Caco-2 (cell line): ENCODE measurements at places on chromosomes 2 and 18. TPM values are rescaled to one million over a fixed set of nuclear protein-coding genes. Genes with fewer than 3 reads are reported as not detected.

ARHGEF33 gene
- 0.26 TPM in 1 of 2 replicates, not detected in the other for total RNA-seq

ATRAID gene
- 150 and 157 TPM in 2 replicates for total RNA-seq

GRCh38 chr2:68646303-68646702 is 2.9 kb downstream of the PROKR1 start:
- no peak overlapping the region for H3K4me3 ChIP-seq
- peak; percentile 19 for DNase-seq
- no peaks in the 10 kb centered on the region for H3K4me1 ChIP-seq
- no peak overlapping the region for H3K27ac ChIP-seq
- H3K36me3 ChIP-seq: no peaks in the 10 kb centered on the region

DNA sequence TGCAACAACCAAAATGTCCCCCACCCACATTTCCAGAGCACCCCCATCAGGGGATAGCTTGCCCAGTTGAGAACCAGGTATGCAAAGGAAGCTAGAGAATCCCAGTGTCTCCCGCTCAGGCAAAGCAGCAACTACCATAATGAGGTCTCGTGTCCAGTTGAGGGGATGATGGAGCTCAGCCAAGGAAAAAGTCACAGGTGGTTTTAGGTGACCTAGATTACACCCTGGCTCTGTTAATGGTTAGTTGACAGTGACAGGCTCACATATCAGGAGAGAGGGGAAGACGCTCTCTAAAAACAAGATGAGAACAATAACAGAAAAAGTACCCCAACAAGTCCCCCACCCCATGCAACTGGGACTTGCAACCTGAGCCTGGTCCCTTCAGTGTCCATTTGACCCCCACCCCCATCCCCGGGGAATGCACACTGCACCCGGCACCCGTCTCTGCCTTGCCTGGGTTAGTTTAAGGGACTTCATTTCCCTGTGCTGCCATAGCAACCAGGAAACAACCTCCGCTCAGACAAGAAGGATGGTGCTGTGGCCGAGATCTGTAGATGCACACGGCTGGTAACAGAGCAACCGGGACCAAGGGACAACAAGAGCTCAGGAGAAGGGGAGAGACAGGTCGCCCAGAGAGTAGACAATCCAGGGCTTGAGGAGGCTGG is at the start of gene KIAA2012:
Gene KIAA2012, plus strand, starts transcription at position 519 of the 665 bp plus-strand sequence. CDS start 373 bp downstream, outside the sequence.
- no peaks in the 10 kb centered on the region for H3K36me3 ChIP-seq
- no peak for DNase-seq
- no peaks in the 10 kb centered on the region for H3K4me1 ChIP-seq
- H3K27me3 ChIP-seq: no peaks in the 10 kb centered on the region

DNA sequence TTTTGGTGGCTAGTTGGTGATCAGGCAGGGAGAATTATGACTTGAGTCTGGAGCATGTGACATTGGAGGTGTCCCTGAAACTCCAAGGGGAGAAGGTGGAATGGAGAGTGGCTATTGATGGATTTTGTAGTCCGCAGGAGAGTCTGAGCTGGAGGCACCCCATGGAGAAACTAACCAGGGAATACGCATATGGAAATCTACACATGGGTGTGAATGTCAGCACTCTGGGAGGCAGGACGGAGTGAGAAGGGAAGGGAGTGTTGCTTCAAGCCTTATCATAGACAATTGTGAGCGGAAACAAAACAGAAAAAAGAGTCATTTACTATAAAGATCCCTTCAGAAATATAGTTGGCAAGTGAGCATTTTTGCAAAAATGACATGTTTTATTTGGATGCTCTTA is 667 bp upstream of the SCYGR4 start:
- no peak overlapping the region for H3K4me3 ChIP-seq
- H3K27ac ChIP-seq: no peak overlapping the region
- no peaks in the 10 kb centered on the region for H3K27me3 ChIP-seq
- no peaks in the 10 kb centered on the region for H3K4me1 ChIP-seq

- no peak overlapping the region for H3K27ac ChIP-seq
- no peaks in the 10 kb centered on the region for H3K36me3 ChIP-seq
- no peaks in the 10 kb centered on the region for H3K27me3 ChIP-seq
Measured at GRCh38 chr18:3794537-3795348, 344.8 kb downstream of the TGIF1 start.

DNA sequence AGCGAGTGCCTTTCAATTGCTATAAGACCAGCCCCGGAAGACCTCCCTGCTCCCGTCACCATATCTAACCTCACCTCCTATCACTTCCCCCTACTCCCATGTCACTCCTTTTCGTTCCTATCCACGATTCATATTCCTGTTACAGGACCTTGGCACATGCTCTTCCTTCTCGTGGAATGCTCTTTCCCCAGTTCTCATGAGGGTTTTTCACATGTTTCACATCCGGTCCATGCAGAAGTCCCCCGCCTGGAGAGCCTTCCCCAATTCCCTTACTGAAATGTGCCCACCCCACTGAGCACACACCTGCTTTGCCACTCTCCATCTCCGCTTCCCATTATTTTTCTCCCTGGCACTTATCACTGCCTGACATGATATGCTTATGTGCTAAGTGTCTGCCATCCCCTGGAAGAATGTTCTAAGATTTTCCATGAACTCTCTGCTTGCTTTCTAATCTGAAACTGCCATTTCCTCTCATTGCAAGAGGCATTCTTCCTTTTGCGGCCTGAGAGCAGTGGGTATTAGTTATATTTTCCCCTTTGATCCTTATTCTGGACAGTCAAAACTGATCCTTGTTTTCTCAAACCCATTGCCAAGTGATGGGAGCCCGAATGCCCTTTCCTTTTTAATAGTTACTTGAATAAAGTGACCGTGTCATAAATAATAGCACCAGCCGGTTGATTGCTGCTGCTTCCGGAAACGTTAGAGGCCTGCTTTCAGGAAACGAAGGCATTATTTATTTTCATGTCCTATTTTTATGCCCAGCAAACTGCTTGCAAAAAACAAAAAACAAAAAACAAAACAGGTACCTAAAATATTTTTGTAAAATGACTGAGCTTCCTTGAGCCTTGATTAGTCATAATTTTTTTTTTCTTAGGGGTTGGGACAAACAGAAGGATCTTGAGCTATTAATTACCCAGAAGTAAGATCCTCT is 127.9 kb downstream of the ZNF532 start:
- no peak overlapping the region for H3K4me3 ChIP-seq
- no peaks in the 10 kb centered on the region for H3K27me3 ChIP-seq
- no peaks in the 10 kb centered on the region for H3K36me3 ChIP-seq

DNA sequence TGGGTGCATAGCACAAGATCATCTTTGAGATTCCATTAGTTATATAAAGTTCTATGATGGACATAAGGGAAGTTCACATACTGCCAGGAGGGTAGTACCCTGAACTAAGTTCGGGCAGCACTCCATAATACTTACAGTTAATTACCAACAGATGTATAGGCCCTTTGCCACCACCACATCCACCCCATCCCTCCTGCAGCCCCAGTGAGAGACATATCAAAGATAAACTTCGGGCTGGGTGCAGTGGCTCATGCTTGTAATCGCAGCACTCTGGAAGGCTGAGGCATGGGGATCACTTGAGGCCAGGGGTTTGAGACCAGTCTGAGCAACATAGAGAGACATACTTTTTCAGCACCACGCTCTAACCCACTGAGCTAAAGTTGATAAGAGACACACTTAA is 46.4 kb upstream of the NPAS2 start:
- no peaks in the 10 kb centered on the region for H3K36me3 ChIP-seq
- H3K27me3 ChIP-seq: no peaks in the 10 kb centered on the region
- H3K4me3 ChIP-seq: no peak overlapping the region
- H3K27ac ChIP-seq: no peak overlapping the region

DNA sequence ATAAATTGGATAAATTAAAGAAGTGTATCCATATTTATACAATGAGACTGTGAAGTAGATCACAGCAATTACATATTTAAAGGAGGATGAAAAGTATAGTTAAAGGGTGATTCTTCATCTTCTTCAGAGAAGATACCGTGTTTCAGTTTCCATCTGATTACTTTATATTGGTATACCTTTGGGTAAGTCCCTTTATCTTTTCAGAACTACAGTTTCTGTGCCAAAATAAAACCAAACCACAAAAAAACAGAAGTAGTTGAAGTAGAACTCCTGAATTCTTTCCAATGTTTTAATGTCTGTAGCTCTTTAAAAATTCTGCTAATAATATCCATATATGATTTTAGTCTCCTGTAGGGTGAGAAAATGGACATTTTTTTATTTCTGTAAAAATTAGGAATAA is 231.2 kb upstream of the LINC00305 start:
- H3K27ac ChIP-seq: no peak overlapping the region
- no peaks in the 10 kb centered on the region for H3K27me3 ChIP-seq
- no peaks in the 10 kb centered on the region for H3K4me1 ChIP-seq
- H3K4me3 ChIP-seq: no peak overlapping the region
